Mammary epithelial cell (primary cell): ENCODE measurements at places on chromosomes 5 and 9. TPM values are rescaled to one million over a fixed set of nuclear protein-coding genes. Genes with fewer than 3 reads are reported as not detected.

DNA sequence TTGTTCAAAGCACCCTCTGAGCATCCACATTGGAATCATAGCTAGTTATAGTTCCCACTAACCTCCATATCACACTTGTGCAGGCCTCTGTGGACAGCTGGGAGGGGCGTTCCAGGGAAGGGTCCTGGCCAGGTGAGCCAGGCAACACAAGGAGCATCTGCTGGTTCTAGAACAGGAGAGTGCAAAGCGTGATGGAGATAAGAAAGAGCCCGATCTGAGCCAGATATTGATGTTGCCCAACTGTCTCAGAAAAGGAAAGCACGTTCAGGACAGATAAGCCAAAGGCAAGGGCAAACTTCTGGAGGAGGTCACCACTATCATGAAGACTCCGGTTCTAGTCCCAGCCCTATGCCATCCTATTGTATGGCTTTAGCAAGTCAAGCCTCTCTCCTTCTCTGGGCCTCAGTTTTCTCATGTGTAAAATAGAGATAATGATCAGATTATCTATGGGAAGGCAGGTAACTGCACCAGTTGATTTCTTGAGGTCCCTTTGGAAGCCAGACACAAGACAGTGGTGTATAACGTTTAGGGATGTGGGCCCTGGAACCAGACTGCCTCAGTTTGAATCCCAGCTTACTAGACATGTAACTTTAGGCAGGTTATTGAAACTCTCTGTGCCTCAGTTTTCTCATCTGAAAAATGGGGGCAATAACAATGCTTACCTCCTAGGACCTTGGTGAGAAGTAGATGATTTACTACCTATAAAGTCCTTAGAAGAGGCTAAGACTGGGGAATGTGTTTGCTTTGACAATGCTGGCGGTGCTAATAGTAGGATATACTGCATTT lies 19.8 kb downstream of the GABBR2 start:
- DNase-seq = no peak

DNA sequence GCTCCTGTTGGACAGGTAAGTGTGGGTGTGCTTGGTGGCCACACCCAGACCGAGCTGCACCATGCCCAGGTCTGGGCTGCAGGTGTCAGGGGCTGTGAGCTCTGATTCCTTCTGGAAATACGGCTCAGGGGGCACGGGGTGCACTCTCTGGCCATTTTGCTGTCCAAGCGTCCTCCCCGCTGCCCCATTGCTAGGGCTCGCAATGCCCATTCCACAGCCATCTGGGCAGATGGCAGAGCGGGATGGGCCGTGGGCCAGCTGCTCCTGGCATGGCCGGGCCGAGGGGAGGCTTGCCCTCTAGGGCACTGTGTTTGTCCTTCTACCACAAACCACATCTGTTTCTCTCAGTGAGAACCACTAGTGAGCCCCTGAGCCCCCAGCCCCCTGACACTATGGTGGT lies 67.9 kb upstream of the RXRA start:
- no peak for DNase-seq

Gene PCDHA9
- 0.07 and 0.08 TPM in 2 replicates for total RNA-seq

- DNase-seq = no peak
These were observed 297.1 kb upstream of the IRX4 start for GRCh38 chr5:2179861-2180260.

GRCh38 chr9:137759649-137760321 lies 117.8 kb upstream of the CACNA1B start:
- DNase-seq = no peak

- DNase-seq = no peak
These were observed 35.7 kb upstream of the PPP1R26 start for GRCh38 chr9:135443797-135444425.

DNA sequence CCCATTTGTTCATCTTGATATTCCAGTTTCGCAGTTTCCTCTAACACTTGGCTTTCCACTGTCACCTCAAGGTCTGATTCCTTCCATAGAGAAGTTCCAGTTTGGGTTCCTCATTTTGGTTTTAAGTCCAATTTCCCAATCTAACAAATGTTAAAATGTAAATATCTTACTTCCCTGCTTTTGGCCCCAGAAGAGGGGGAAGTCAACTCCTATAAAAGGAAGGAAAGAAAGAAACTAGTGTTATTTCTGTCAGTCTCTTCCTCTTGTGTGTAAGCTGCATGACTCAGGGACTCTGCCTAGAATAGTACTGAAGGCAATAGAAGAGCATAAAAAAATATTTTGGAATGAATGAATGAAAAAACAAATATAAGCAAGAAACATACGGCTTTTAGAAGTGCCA lies 127.5 kb upstream of the CCNG1 start:
- no peak for DNase-seq

DNA sequence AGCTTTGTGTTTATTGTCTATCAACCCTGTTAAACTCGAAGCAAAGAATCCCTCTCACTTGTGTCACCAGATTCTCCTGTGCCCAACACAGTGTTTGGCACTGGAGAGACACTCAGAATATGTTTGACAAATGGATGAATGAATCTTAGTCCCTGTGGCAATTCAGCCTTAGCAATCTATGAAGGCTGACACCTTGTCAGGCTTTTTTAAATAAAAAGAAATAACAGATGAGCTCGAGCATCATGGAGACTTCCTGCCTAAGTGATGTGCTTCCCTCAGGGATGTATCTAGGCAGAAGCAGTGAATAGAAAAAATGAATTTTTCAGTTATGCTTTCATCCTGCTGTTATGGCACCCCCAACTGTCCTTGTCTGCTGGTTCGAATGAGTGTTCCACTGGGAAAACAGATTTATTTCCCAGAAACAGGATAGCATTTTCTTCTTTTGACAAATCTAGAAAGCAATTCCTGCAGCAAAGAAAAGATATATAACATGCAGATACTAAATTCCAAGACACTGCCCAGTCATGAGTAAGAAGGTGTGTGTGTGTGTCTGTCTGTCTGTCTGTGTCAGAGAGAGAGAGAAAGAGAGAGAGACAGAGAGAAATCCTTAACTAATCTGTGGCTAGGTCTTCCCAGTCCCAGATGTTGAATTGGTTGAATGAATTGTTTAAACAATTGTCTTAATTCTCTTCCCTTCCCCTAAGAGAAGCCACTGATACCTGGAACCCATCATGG lies 16.7 kb downstream of the MAMDC2 start:
- peak; percentile 25 for DNase-seq

- DNase-seq = no peak
These were observed 108.0 kb downstream of the PAM start for GRCh38 chr5:102863058-102863457.

Gene SPEF2
- total RNA-seq = 1.6 and 2.5 TPM in 2 replicates

Gene SPIN1
- 98.2 TPM for total RNA-seq

DNA sequence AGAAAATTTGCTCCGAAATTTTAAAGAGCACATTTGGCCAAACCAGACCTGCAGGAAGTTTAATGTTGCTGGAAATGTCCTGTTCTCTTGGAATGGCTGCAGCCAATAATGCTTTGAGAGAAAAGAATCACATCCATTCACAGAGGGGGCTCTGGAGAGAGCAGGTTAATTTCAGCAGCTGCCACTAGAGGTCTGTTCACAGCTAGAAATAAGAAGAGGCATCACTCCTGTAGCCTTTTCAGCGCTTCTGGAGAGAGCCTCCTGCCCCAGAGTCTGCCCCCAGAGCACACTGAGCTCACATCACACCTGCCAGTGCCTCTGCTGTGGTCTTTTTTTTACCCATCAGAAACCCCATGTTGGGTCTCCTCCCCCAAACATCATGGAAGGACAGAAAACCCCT lies 124.8 kb upstream of the RAD23B start:
- peak; percentile 16 for DNase-seq

Gene CARD9
- 0.47 and 0.69 TPM in 2 replicates for total RNA-seq

GRCh38 chr5:150600616-150601490 lies 39.6 kb upstream of the SYNPO start:
- peak; percentile 12 for DNase-seq

Gene PNPLA7
- 1.3 TPM for total RNA-seq

Gene SH2D3C
- total RNA-seq = 0.19 and 0.40 TPM in 2 replicates

Gene CAMK2A
- 0.37 and 0.45 TPM in 2 replicates for total RNA-seq

DNA sequence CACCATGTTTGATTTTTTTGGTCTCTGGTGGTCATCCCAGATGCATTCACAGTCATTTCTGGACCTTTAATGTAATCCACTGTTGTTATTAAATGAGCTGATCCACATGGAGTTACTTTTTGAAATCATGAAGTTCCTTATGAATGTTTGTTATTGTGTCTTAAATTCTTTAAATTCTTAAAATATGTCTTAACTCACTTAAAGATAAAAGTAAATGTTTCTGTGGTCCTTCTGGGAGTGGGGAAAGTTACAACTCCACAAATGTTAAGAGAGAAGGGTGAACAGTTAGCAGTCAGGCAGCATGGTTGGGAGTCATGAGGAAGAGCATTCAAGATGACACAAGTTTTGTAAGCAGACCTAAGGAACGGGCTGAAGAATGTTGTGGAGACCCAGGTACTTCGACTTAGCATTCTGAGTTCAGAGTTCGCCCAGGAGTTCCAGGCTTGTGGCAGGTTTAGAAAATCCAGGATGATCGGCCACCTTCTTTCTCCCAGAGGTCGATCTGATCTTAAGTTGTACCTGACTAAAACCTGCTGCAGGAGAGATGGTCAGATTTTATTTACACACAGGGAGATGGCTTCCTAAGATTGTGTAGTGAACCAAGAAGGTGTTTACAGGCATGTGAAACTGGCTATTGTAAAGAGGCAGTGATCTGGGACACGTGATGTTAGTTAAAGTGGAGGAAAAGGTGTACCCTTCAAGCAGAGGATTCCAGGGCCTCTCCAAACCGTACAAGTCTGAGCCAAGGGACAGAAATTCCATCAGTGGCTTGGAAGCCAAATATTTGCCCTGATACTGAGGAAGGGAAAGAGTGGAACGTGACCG lies 17.2 kb downstream of the SLC1A1 start:
- no peak for DNase-seq

Gene C1QTNF2
- total RNA-seq = not detected

DNA sequence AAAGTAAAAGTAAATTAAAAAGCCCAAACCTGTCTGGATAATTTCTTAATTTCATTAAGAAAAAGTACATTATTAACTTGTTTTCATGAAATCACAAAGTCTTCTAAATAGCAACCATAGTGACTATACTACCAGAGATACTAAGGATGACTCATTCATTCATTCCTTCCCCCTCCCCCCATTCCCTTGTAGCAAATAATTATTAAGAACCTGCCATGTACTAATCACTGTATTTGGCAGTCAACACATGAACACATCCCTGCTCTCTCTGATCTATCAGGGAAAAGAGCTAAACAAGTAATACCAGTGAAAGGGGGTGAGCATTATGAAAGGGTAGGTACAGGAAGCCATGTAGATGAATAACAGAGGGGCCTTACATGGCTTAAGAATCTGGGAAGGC lies 203.9 kb downstream of the CWC27 start:
- DNase-seq = peak; percentile 12

DNA sequence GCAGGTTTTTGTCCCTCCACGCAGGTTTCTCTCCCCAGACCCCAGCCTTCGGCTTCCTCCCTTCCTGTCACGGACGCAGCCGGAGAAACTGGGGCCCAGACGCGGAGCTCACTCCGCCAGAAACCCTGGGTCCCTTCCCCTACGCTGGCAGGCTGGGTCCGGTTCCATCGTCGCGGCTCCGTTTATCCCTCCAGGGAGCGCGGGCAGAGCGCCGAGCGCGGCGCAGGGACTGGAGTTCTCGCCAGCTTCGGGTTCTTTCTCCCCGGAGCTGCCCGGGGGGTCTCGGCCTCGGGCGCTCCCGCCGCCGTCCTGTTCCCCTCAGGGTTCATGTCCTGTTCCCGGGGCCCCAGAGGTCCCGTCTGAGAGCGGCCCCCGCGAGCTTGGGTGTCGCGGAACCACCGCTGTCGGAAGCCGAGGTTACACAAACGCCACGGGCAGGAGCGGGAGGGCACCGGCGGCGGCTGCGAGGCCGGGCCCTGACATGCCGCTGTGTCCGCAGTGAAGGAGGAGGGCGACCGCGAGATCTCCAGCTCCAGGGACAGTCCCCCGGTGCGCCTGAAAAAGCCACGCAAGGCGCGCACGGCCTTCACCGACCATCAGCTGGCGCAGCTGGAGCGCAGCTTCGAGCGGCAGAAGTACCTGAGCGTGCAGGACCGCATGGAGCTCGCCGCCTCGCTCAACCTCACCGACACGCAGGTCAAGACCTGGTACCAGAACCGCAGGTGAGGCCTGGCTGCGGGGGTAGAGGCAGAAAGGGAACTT lies 4.6 kb downstream of the BARHL1 start:
- no peak for DNase-seq

DNA sequence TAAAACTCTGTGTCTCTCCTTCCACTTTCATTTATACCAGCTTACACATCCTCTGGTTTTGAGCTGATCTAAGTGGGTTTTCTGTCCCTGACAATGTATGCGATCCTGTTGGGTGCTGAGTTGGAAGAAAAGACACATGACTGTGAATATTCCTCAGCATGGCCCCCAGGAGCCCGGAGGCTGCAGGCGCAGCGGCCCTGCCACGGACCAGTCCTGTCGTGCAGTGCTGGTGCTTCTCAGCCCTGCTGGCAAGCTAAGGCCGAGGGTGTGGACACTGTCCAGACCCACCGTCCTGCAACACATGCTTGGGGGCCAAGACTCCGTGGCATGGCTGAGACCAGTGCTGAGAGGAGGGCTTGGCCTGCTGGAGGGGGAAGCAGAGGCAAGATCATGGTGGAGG lies 328.9 kb upstream of the IRX2 start:
- DNase-seq = no peak

DNA sequence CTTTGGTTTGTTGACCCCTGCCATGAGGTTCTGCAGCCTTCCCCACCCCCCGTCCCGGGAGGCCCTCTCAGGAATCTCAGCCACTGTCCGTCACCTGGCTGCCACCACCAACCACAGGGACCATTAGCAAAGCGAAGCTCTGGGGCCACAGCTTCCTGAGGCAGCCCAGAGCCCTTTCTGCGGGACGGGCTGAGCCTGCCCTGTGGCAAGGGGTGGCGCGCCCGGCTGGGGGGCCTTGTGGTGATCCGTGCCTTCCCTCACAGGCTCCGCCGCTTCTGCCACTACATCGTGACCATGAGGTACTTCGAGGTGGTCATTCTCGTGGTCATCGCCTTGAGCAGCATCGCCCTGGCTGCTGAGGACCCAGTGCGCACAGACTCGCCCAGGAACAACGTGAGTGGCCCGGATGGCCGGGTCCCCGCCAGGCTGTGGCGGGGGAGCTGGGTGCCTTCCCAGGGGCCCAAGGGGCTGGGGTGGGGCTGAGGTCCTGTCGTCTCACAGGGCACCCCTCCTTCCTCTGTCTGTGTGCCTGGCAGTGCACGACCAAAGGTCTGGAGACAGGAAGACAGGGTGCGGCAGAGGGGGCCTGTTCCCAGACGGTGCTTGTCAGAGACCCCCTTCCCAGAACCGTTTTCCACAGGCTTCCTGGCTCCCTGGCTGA lies 169.2 kb downstream of the CACNA1B start:
- DNase-seq = no peak

- no peak for DNase-seq
These were observed 119.6 kb upstream of the SLC12A2 start for GRCh38 chr5:127963931-127964330.

DNA sequence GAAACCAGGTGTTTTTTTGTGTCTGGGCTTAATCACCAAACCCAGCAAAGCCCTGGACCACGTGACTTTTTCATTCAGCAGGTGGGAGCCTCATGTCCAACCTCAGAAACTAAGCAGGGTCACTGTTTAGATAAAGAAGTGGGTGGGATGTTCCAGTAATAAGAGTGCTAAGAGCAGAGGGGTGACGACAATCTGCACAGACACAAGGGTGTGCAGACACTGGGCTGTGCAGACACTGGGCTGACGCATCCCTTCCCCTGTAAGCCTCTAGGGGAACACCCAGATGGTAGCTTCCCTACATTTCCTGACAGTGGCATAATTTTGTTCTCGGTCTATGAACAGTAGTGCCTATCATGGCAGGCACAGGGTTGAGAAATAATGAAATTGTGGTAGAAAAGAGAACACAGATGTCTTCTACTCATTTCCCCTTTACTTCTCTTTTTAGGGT lies 85.1 kb downstream of the SAXO1 start:
- no peak for DNase-seq

GRCh38 chr5:14440223-14440581 lies 141.4 kb upstream of the OTULINL start:
- DNase-seq = no peak
